ENCODE measurements at places on chromosomes 1 and 21.

GRCh38 chr1:27331426-27331825 lies 9.5 kb downstream of the TMEM222 start:
- DNase-seq: no peak

DNA sequence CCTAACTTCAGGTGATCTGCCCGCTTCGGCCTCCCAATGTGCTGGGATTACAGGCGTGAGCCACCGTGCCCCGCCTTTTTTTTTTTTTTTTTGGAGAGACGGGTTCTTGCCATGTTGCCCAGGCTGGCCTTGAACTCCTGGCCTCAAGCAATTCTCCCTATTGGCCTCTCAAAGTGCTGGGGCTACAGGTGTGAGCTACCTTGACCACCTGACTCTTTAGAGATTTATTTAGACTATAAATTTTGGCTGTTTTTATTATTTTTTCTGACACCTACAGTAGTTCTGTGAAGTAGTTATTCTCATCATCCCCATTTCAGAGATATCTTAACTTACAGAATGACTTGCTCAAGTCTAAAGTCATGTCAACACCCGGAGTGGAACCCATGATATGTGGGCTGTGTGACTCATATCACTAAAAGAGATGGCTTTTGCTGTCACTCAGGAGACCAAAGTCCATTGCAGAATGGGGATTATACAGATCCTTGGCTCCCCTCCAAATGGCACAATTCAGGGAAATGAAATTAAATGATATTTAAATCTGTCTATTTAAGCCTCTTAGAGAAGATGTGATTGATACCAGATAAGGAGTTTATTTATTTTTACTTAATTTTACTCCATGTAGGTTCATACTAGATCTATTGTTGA lies 93.2 kb downstream of the CTH start:
- DNase-seq: no peak

DNA sequence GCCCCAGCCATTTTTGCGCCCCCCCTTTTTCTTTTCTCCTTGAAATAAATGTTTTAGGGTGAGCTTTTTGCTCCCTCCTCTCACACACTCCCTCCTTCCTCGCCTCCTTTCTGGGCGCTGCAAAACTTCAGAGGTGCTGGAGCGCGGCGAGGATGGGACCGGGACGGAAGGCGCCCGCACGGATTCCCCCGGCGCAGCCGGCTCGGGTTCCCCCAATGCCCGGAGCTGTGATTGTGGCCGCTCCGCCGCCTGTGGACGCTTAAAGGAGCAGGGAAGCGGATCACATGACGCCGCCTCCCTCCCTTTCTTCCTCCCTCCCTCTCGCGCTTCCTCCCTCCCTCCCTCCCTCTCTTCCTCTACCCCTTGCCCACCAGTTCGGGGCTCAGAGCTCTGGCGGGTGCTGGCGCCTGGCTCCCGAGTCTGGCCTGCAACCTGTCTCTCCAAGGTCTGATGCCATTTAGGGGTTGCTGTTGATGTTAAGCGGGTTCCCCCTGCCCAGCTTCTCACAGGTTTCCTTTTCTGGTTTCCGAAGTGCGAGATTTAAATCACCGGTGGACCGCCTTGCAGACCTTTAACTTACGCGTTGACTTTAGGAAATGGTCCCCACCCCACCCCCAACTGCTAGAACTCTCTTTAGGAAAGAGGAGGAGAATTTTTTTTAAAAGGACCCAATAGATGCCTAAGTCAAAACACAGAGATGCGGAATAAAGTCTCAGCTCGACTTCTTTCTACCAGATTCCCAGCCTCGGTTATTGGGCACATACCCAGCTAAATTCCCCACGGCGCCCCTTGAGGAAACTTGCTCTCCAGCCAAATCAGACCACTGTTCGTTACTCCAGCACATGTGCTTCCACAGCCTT lies at the start of gene WLS:
Gene WLS, minus strand, starts transcription at position 235 of the 860 bp plus-strand sequence. Its CDS starts 224 bp downstream, at position 11.
- DNase-seq: peak; percentile 84

GRCh38 chr1:78267513-78268218 lies 221.9 kb downstream of the GIPC2 start:
- DNase-seq: no peak

All from renal pelvis (tissue), 12 donors.